ENCODE measurements at places on chromosomes 4 and X.

DNA sequence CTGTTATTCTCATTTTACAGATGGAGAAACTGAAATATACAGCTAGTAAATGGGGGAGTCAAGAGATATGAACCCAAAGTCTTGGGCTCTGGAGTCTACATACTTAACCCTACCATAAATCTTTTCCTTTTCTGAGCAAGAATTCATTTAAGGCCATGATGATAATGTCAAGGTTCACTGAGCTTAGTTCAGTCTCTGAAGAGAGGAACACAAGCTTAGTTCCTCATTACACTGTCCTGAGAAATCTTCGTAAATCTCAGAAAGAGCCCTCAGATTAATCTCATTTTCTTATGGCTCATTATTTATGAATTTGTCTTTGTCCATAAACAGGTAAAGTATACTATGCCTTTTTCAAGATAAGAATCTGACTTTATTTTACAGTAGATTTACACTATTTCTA lies 104.2 kb downstream of the SATL1 start:
- no peak for DNase-seq

- no peak for DNase-seq
These were observed 16.0 kb downstream of the NBDY start for GRCh38 chrX:56744996-56745395.

DNA sequence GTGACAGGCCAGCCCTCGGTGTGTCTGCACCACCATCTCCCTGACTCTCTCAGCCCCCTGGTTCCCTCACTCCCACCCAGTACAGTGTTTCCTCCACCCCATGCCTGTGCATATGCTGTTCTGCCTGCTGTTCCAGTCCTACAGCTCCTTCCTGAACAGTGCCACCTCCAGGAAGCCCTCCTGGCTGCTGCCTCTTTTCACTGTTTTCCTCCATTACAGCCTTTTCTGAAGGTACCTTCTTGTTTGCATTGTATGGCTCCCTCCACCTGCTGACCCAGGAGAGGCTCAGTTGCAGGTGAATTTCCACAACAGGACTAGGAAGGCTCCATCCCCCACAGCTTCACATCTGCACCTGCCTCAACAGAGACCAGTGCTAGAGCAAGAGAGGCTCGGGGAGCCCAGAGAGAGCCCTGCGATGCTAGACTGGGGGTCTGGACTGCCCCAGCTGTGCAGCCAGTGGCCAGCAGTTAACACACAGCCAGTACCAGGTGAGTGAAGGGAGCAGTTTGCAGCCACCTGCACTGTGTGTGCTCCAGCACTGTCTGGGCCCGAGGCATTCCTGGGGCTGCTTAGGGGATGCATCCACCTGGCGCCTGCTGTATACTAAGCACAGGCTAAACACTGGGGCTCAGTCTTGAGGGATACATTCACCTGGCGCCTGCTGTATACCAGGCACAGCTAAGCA lies 92.0 kb downstream of the ADRA2C start:
- DNase-seq, result no peak

- DNase-seq, result no peak
These were observed 97.2 kb downstream of the MAB21L2 start for GRCh38 chr4:150679018-150679764.

- DNase-seq, result no peak
These were observed 3.5 kb downstream of the EPGN start for GRCh38 chr4:74311696-74312313.

Measured in stimulated activated CD4-positive, alpha-beta T cell treated with anti-CD3 and anti-CD28 coated beads, Interleukin-1b, Interleukin-23, amount 100 ng/mL, for 48 hours (primary cell).